Pancreas (tissue), 10 donors: ENCODE measurements at places on chromosomes 3 and 15. TPM values are rescaled to one million over a fixed set of nuclear protein-coding genes. Genes with fewer than 3 reads are reported as not detected.
A peak's percentile ranks its signal among the peaks of the same experiment; 100 is the strongest.

- H3K27ac ChIP-seq: no peak overlapping the region
- no peaks in the 10 kb centered on the region for H3K4me1 ChIP-seq
- no peak for DNase-seq
- no peaks in the 10 kb centered on the region for H3K36me3 ChIP-seq
- H3K4me3 ChIP-seq: no peak overlapping the region
Measured at GRCh38 chr3:42273361-42273760, 7.4 kb upstream of the CCK start.

- no peaks in the 10 kb centered on the region for H3K36me3 ChIP-seq
- DNase-seq: no peak
- H3K4me3 ChIP-seq: no peak overlapping the region
- no peaks in the 10 kb centered on the region for H3K4me1 ChIP-seq
- no peaks in the 10 kb centered on the region for H3K27me3 ChIP-seq
- no peak overlapping the region for H3K27ac ChIP-seq
Measured at GRCh38 chr3:194900854-194901522, 215.3 kb downstream of the FAM43A start.

- no peaks in the 10 kb centered on the region for H3K36me3 ChIP-seq
- no peak overlapping the region for H3K4me3 ChIP-seq
- H3K27ac ChIP-seq: no peak overlapping the region
Measured at GRCh38 chr3:119311081-119311925, 17.1 kb downstream of the ARHGAP31 start.

DNA sequence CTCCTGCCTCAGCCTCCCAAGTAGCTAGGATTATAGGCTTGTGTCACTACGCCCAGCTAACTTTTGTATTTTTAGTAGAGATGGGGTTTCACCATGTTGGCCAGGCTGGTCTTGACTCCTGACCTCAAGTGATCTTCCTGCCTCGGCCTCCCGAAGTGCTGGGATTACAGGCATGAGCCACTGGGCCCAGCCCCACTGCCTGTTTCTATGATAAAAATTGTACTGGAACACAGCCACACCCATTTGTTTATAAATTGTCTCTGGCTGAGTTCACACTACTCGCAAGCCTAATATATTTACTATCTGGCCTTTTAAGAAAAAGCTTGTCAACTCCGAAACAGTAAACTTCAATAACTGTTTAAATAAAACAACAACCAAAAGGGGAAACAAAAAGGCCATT, 309.4 kb upstream of the WNT5A start:
- no peak overlapping the region for H3K4me3 ChIP-seq
- no peaks in the 10 kb centered on the region for H3K27me3 ChIP-seq
- no peaks in the 10 kb centered on the region for H3K36me3 ChIP-seq
- no peak overlapping the region for H3K27ac ChIP-seq

DNA sequence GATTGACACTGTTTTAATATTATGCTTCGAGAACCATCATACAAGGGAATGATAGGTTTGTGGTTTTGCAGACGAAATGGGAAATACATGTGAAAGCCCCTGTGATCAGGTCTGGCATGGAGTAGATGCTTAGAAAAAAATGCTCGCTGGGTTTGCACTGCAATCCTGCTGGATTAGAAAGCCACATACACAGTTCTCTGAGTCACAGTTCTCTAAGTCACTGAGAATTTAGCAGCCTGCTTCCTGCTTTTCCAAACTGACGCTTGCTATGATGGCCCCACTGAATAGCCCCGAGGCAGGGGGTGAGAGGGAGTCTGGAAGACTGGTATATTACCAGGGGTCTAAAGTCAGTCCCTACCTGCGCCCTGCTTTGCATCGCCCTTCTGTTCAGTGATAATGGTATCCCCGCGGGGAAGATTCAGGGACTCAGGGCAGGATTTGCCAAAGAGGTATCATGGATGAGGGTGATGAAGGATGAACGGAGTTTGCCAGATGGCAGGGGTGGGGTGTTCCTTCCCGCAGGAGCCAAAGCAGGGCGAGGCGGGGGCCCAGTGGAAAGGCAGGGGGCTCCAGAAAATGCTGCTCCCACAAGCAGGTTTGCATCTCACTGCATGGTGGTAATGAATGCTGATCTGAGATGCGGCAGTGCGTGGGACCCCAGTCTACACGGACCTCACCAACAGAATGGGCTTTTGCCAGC, 82.3 kb downstream of the IQSEC1 start:
- H3K27ac ChIP-seq: peak overlapping the region; percentile 22
- H3K4me1 ChIP-seq: peaks cover 16% of the 10 kb centered on the region
- no peak overlapping the region for H3K4me3 ChIP-seq
- no peaks in the 10 kb centered on the region for H3K27me3 ChIP-seq

- peak overlapping the region; percentile 83 for H3K27ac ChIP-seq
- DNase-seq: no peak
- no peaks in the 10 kb centered on the region for H3K27me3 ChIP-seq
- H3K4me3 ChIP-seq: no peak overlapping the region
- H3K36me3 ChIP-seq: no peaks in the 10 kb centered on the region
Measured at GRCh38 chr3:193842029-193842798, 249.2 kb downstream of the OPA1 start.

GRCh38 chr3:183818706-183819624, 6.4 kb downstream of the MAP6D1 start:
- H3K36me3 ChIP-seq: no peaks in the 10 kb centered on the region
- H3K27ac ChIP-seq: no peak overlapping the region
- H3K27me3 ChIP-seq: no peaks in the 10 kb centered on the region
- DNase-seq: no peak
- no peak overlapping the region for H3K4me3 ChIP-seq

GRCh38 chr15:78168608-78169007, 19.4 kb downstream of the IDH3A start:
- no peaks in the 10 kb centered on the region for H3K4me1 ChIP-seq
- no peak for DNase-seq
- H3K27me3 ChIP-seq: no peaks in the 10 kb centered on the region
- no peak overlapping the region for H3K4me3 ChIP-seq
- no peak overlapping the region for H3K27ac ChIP-seq

GRCh38 chr3:11199902-11200845, 45.9 kb downstream of the HRH1 start:
- no peaks in the 10 kb centered on the region for H3K27me3 ChIP-seq
- no peak overlapping the region for H3K4me3 ChIP-seq
- DNase-seq: no peak
- H3K27ac ChIP-seq: no peak overlapping the region
- H3K4me1 ChIP-seq: no peaks in the 10 kb centered on the region
- no peaks in the 10 kb centered on the region for H3K36me3 ChIP-seq

DNA sequence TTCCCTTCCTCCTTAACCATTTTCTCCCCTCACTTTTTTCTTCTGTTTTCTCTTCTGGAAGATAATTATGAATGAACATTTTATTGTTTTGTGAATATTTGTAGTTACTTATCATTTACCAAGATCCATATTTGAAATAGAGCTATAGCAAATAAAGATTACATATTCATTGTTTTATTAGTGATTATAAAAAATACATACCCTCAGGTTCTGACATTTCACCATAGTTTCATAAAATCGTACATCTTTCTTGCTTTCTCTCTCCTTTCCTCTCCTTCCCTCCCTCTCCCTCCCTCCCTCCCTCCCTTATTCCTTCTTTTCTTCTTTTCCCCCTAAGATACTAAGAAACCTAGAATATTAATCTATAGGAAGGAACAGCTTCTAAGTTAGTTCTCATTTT, 410.9 kb upstream of the GOLIM4 start:
- no peak overlapping the region for H3K27ac ChIP-seq
- H3K27me3 ChIP-seq: no peaks in the 10 kb centered on the region
- H3K4me1 ChIP-seq: no peaks in the 10 kb centered on the region
- no peaks in the 10 kb centered on the region for H3K36me3 ChIP-seq
- no peak for DNase-seq

DNA sequence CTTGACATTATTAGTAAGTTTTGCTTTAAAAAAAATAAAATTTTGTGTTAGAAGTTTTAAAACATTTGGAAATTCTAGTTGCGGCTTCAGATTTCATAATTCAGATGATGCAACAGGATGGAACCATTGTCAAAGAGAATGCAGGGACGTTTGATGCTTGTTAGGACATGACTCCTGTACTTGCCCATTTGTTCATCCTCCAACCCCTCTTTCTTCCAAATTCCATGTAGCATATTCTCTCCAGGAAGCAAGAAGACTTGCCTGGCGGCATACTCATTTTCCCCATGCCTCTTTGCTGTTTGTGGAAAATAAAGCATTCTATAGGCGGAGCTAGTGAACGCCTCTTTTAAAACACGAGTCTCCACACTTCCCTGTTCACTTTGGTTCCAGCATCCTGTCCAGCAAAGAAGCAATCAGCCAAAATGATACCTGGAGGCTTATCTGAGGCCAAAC, at the start of gene CSTA:
CSTA (plus strand) TSS at position 378 of the 453 bp plus-strand sequence; CDS start at position 423, 45 bp downstream.
- no peaks in the 10 kb centered on the region for H3K27me3 ChIP-seq
- H3K36me3 ChIP-seq: no peaks in the 10 kb centered on the region
- DNase-seq: no peak

- no peaks in the 10 kb centered on the region for H3K27me3 ChIP-seq
- H3K4me3 ChIP-seq: no peak overlapping the region
- H3K27ac ChIP-seq: no peak overlapping the region
- no peaks in the 10 kb centered on the region for H3K4me1 ChIP-seq
Measured at GRCh38 chr3:72058493-72059081, 273.6 kb upstream of the PROK2 start.

- no peak overlapping the region for H3K4me3 ChIP-seq
- no peaks in the 10 kb centered on the region for H3K4me1 ChIP-seq
- no peaks in the 10 kb centered on the region for H3K27me3 ChIP-seq
- H3K36me3 ChIP-seq: no peaks in the 10 kb centered on the region
- no peak for DNase-seq
Measured at GRCh38 chr3:118412503-118412902, 622.1 kb downstream of the IGSF11 start.

- H3K4me3 ChIP-seq: no peak overlapping the region
- no peak for DNase-seq
- H3K27ac ChIP-seq: no peak overlapping the region
- no peaks in the 10 kb centered on the region for H3K27me3 ChIP-seq
Measured at GRCh38 chr15:33114374-33114717, 80.2 kb downstream of the FMN1 start.

DNA sequence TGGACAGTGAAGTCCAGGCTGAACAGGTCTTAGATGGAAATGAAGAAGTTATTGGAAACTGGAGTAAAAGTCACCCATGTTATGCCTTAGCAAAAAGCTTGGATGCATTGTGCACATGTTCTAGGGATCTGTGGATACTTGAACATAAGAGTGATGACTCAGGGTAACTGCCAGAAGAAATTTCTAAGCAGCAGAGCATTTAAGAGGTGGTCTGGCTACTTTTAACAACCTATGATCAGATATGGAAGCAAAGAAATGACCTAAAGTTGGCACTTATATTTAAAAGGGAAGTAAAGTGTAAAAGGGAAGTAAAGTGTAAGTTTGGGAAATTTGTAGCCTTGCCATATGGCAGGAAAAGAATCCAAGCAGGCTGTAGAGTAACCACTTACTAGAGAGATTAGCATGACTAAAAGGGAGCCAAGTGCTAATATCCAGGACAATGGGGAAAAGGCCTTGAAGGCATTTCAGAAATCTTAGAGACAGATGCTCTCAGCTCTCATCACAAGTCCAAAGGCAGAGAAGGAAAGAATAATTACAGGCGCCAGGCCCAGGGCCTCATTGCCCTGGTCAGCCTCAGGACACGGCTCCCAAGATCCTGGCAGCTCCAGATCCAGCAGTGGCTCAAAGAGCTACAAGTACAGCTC, 73.9 kb upstream of the KCNH8 start:
- H3K27ac ChIP-seq: no peak overlapping the region
- no peak for DNase-seq
- no peak overlapping the region for H3K4me3 ChIP-seq

DNA sequence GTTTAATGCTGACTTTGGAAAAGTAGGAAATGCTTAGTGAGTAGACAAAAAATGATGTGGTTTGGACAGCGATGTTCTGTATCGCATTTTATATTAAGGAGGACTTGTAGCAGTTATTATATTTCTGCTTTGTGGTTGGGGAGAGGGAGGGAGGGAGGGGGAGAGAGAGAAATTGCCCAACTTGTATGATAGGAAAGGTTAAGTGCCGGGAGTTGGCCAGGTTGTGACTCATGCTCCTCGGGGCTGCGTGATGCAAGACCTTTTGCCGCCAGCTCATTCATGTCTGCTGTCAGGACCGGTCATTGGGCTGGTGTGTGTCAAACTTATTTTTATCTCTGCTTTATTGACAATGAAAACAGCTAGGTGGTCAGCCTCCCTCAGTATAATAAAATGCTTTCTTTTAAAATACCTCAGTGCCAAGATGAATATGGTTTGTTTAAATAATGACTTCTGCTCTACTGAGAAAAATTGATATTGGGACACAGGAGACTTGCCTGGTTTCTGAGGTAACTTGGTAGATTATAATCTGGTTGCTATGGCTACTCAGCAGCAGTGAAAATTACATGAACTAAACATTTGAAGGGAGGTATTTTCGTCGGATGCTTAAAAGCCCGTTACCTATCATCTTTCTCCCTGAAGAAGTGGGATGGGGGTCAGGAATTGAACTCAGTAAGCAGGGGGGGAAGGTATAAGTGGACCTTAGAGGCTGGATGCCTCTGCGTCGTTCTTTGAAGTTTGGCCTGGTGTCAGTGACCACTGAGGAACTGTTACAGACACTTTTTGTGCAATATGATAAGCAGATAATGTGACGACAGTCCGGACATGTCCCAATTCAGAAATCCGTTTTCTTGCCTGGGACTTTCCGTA, 90.7 kb downstream of the FNDC3B start:
- no peaks in the 10 kb centered on the region for H3K36me3 ChIP-seq
- peak; percentile 84 for DNase-seq
- no peaks in the 10 kb centered on the region for H3K27me3 ChIP-seq
- H3K4me3 ChIP-seq: no peak overlapping the region
- H3K4me1 ChIP-seq: peaks cover 53% of the 10 kb centered on the region

DNA sequence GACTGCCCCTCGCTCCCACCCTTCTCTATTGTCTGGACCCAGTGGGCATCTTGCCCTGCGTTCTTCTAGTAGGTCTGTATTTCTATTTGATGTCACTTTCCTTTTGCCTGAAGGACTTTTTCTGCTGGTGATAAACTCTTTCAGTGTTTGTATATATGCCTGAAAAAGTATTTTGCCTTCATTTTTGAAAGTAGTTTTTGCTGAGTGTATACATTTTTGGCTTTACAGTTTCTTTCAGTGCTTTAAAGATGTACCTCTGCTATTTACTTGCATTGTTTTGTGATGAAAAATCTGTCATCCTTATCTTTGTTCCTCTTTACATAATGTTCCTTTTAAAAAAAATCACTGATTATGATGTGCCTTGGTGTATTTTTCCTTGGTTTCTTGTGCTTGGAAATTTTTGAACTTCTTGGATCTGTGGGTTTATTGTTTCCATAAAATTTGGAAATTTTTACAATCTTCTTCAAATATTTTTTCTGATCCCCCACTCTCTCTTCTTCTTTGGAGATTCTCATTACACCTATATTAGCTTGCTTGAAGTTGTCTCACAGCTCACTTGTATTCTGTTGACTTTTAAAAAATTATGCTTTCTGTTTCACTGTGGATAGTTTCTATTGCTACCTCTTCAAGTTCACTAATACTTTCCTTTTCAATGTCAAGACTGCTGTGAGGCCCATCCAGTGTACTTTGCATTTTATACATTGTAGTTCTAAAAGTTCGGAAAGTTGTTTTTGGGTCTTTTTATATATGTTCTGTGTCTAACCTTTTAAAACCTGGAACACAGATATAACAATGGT, 67.8 kb downstream of the RGMA start:
- H3K36me3 ChIP-seq: no peaks in the 10 kb centered on the region
- no peaks in the 10 kb centered on the region for H3K4me1 ChIP-seq
- DNase-seq: no peak
- H3K4me3 ChIP-seq: no peak overlapping the region

The CFAP44 gene
- 5.1 TPM for total RNA-seq

The ACOX2 gene
- total RNA-seq: 8.9 TPM

The SCG5 gene
- 37.4 TPM for total RNA-seq

The MORC1 gene
- not detected for total RNA-seq

The TUSC7 gene
- not detected for total RNA-seq

The LMOD3 gene
- total RNA-seq: not detected

The RHCG gene
- total RNA-seq: 0.78 TPM
